ENCODE measurements at places on chromosomes 1 and 21.

- no peak for DNase-seq
These were observed 25.5 kb downstream of the SYT2 start for GRCh38 chr1:202684716-202685115.

DNA sequence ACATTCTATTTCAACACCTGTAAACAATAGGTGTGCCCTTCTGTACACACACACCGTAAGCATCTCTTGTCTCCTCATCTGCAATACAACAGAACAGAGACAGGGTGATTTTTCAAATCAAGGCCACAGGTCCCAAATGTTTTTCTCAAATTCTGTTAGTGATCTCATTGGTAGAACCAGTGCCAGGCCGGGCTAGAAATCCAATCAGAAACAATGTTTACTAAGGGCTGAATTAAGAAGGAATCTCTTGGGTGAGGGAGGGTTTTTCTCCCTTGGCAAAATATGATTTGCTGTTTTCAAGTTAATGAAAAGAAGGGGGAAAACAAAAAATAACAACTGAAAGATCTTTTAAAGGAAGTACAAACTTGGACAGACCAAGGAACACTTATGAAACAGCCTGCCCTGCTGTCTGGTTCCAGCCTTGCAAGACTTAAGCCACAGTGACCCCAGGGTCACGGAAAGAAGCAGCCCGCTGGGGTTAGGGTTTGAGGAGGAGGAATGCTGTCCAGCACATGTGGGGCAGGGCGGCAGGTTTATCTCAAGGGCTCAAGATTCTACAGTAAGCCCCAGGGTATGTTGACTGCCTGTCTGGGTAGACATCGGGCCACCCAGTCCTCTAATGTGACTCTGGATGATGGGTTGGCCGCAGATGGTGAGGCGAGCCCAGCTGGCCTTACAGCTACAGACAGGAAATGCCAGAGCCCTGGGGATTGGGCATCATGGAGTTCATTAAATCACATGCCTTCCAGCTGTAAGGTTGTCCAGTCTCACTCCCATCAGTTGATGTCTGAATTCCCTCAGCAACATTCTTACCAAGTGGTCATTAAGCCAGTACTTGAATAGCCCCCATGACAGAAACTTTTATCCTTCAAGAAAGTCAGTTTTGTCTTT, 73.3 kb upstream of the SLC44A3 start:
- no peak for DNase-seq

DNA sequence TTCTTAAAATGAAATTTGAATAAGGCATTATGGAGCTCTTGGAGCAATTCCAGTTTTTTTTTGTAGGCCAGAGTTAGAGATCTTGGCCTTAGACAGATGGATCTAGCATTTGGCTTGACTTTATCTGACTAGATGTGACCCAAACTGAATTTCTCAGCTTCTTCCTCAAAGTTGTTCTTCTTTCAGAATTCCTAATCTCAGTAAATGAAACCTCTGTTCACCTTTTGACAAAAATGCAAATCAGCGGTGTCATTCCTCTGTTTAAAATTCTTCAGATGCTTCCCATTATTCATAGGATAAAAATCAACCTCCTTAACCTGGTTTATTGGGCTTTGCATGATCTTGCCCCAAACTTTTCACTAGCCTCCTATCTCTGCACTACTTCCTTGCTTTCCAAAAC, 177.6 kb downstream of the RASAL2 start:
- DNase-seq = no peak

- no peak for DNase-seq
These were observed 72.7 kb downstream of the HUNK start for GRCh38 chr21:31945546-31945945.

- no peak for DNase-seq
These were observed 3.5 kb upstream of the CLDN19 start for GRCh38 chr1:42743317-42744147.

All from stimulated activated naive CD4-positive, alpha-beta T cell (primary cell).